ENCODE measurements at places on chromosomes 5 and 9.

DNA sequence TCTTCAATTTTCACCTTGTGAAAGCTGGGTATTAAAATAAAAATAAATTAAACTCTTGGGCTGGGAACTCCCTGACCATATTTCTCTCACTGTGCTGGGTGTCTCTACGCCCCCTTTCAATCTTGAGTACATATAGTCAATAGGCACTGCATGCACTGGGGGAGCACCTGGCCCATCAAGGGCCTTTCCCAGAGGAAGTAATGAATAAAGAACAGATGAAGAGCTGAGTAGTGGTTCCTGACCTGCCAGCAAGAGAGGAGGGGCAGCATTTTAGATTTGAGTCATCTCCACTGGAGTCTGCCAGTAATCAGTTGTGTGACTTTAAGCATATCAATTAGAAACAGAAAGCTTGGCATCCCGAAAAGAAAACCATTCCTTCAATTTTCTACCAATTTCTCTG, 6.2 kb downstream of the MAPKAP1 start:
- DNase-seq = no peak

- DNase-seq = no peak
These were observed 11.6 kb upstream of the AKNA start for GRCh38 chr9:114399381-114399780.

GRCh38 chr5:113205323-113205722, 228.7 kb downstream of the DCP2 start:
- DNase-seq = no peak

GRCh38 chr9:112124156-112124555, 50.9 kb downstream of the SUSD1 start:
- peak; percentile 46 for DNase-seq

DNA sequence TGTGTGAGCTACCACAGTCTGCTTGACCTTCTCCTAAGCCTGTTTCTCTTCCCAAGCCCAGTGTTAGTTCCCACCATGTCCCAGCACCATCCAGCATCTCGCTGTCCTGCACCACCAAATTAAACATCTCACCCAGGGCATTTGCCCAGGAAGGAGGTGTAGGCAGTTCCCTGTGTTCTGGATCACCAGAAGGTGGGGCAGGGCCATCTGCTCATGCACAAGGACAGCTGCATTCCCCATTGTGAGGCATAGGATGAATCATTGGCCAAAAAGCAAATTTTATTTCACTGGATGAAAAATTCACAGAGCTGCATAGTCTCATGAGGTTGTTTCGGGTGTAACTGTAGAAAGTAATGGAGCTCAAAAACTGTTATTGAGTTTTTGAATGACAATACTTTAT, 89.5 kb upstream of the GRIA1 start:
- no peak for DNase-seq

DNA sequence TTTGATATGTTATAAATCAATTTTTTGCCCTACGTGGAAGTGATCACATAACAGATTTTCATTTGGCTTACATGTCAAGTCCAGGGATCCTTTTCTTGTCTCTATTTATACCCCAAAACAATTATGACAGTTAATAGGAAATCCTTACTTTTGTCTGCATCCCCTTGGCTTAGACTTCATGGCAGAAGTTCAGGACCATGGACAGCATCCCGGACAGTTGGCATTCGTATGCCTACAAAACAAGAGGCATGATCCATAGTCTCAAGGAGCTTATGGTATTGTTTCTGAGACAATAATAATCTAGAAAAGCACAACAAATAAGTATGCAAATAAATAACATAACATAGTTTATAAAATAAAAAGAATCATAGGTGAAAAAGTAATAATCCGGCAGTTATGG, 214.3 kb upstream of the GRIA1 start:
- no peak for DNase-seq

DNA sequence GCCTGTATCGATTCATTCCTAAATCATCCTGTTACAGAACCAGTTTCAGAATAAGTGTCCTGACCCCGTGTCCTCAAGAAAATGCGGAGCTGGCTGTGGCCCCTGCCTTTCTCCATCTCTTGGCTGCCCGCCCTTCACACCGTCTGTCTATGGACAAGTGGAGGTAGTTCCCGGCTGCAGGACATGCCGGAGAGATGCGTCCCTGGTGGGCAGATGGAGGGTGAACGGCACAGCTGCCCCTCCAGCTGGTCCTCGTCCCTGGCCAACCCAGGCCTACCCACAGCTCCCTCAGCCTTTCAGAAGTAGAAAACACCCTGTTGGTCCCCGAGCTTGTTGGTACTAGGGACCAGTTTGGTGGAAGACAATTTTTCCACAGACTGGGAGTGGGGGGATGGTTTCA, 14.8 kb upstream of the EXOC3 start:
- DNase-seq = no peak

GRCh38 chr9:134691695-134692572, 50.3 kb downstream of the COL5A1 start:
- no peak for DNase-seq

DNA sequence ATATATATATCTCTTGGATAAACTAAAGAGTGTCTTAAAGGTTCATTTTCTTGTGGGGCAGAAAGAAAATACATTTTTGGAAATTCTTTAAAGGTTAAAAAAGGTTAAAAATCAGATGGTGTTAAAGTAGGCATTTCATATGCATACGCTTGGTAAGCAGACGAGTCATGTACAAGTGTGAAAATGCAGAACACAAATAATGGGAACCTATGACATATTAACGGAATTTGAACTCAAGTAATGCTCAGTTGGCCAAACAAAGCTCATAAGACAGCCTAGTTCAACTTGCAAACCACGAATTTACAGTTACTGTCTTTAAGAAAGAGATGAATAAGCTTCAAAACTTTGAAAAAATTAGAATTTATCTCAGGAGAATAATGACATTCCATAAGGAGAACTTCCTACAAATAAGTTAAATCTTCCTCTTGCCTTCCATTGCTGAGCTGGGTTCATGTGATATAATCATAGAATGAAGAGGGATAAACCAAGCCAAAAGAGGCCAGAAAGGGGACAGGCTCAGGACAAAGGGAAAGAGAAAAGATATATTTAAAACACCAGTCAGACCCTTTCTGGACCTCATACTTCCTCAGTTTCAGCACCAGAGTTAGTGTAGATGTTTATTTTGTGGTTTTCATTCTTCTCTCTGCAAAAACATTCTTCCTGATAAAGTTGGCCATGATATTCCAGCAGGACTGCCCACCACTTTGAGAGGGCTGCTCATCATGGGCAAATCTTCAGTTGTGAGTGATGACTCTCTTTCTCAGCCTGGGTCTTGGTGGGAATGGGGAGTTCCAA, 256.7 kb upstream of the CD180 start:
- no peak for DNase-seq

- DNase-seq = no peak
These were observed 29.9 kb downstream of the CLINT1 start for GRCh38 chr5:157828944-157829639.

GRCh38 chr9:83449983-83450382, 88.2 kb downstream of the FRMD3 start:
- no peak for DNase-seq

GRCh38 chr5:81268521-81269196, 32.7 kb upstream of the ZCCHC9 start:
- DNase-seq = no peak

GRCh38 chr9:8030095-8030494, 230.5 kb upstream of the DMAC1 start:
- no peak for DNase-seq

DNA sequence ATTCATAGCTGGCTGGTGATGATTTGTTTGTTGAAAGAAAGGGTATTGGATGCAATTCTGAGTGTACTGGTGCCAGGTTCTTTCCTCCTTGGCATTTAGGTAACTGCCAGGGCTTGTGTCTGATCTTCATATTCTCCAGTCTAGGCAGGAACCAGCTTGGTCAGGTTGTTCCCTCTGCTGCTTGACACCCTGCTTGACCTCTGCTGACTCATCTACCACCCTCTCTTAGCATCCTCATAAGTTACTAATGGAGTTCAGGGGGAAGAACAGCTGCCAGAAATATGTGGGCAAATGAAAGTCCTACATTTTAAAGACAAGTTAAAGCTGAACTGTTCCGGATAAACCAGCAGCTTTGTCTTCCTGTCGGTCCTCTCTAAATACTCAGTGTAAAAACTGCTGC, 116.1 kb upstream of the TNC start:
- no peak for DNase-seq

GRCh38 chr9:93155716-93156474, 21.8 kb upstream of the NINJ1 start:
- no peak for DNase-seq

- no peak for DNase-seq
These were observed at the start of gene TLR4 for GRCh38 chr9:117704024-117704575. Gene TLR4 (plus strand): TSS chr9:117704403. CDS start chr9:117704473, 70 bp downstream.

- DNase-seq = no peak
These were observed 14.5 kb upstream of the AUH start for GRCh38 chr9:91376239-91376638.

DNA sequence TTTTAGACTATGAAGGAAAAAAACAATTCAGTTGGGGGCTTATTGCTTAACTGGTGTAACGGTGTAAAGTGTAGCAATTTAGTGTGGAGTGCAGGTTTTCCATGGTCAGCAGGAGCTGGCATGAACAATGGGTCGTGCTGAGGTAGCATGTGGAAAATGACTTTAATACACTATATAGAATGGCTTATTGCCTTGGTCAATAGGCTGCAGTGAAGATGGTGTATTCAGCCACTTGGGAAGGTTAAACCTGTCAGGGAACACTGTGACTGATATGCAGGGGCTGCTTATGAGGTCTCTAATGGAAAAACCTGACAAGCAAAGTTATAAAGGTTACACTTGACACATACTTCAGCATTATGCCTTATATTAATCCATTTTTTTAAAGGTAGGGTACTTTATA, 764.7 kb upstream of the ARRDC3 start:
- DNase-seq = no peak

GRCh38 chr9:125476645-125477044, 215.0 kb downstream of the GAPVD1 start:
- no peak for DNase-seq

DNA sequence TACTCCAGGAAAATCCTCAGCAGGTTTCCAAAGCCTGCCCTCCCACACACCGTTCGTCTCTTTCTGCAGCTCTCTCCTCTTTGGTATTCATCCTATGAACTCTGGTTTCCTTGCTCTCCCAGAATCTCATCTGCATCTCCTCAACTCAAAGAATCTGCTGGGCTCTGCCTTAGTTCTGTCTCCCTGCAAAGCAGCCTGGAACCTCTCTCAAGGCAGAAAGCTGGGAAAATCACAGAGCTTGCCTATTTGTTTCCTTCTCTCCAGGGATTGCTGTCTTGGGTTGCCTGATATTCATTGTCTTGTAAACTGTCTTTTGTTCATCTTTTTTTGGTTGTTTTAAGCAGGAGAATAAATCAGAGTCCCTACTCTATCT, 5.3 kb upstream of the ERAP2 start:
- DNase-seq = no peak

DNA sequence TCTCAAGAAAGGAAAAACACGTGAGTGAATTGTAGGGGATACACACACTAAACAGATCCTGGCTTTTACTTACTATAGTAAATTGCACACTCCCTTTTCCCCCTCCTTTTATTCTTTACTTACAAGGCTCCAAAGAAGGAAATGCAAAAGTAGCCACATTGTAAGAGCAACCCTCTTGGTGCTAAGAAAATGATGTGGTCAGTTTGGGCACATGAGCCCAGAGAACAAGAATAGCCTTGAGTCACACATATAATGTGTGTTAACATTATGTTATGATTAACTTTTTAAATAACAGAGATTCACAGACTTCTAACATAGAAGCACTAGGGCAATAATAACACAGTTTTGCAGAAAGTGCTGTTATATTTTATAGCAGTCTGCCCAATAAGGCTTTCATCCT, 48.5 kb downstream of the PCSK5 start:
- no peak for DNase-seq

GRCh38 chr9:89884356-89885083, 279.7 kb downstream of the GADD45G start:
- DNase-seq = no peak

DNA sequence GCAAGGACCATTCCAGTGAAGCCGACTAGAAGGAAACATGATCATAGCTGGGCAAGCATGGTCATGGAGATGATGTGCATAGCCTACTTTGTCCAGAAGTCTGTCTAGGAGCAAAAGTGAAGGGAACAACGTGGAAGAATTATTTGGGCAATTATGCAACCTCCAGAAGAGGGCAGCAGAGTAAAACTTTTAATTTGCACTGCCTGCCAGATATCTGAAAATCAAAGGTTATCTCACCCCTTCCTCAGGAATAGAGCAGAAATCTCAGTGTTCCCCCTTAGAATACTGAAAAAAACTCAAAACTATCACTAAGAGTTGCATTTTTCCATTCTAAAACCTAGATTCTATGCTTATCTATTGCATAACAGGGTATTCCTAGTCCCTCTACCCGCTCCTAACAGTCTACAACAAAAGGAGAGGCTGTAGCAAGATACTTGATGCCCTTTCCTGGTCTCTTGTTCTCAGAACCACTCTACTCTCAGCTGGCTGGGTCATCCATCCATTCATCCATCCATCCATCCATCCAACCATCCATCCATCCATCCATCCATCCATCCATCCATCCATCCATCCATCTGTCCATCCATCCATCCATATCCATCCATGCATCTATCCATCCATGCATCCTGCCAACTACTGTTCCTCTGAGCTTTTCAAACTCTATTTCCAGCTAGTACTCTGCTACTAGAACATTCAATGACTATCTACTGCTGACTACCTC, 8.4 kb upstream of the SETD9 start:
- no peak for DNase-seq

Data from NCI-H510A (cell line).